ENCODE measurements at places on chromosomes 3 and 15.

DNA sequence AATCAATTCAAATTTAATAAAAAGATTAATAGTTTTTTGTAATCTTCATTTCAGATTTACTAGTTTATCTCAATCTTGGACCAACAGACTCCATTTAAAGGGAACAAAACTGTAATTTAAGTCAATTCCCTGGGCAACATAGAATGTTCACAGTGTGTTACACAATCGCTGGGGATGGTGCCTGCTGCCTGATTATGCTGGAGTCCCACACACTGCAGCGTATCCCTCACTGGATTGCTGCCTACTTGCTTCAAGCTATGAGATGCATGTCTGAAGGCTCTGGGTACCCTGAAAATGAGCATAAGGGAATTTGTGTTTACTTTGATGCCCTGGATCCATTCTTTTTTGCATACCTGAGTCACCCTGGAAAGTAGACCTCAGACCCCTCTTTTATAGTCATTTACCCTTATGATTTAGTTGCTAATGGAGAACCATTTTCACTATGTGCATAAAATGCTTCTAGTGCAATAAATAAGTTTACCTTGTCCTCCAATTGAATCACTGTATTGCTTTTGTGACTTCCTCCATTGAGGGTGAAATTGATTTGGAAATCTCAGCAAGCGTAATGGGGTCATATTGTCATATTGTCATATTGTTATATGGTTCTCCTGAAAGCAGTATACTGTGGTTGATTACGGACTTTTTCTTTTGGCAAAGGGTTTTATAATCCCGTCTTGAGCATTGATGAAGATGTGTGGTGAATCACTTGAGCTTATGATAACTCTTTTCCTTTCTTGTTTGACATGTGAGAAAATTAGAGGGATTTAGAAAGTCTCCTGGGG lies 35.9 kb downstream of the ITPR1 start:
- H3K36me3 ChIP-seq: no peaks in the 10 kb centered on the region
- no peak overlapping the region for H3K4me3 ChIP-seq
- peaks cover 8% of the 10 kb centered on the region for H3K4me1 ChIP-seq
- DNase-seq: no peak
- H3K27ac ChIP-seq: no peak overlapping the region

DNA sequence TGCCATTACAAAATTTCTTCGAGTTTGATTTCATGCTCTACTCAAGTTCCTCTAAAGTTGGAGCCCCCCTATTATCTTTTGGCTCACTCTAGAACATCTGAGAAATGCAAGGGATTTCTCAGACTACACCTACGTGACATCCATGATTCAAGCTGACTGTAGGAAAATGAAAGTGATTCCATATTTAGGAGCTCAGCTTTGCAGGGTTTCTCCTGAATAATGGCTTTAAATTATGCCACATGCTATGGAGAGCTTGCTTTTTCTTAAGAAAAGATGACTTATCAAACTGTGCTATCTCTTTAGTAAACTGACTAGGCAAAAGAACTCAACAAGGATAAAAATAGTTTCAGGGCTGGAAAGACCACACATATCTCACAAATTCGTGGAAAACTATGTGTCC lies 292.1 kb downstream of the LSAMP start:
- H3K36me3 ChIP-seq: no peaks in the 10 kb centered on the region
- no peaks in the 10 kb centered on the region for H3K4me1 ChIP-seq
- H3K27ac ChIP-seq: no peak overlapping the region
- H3K4me3 ChIP-seq: no peak overlapping the region
- H3K27me3 ChIP-seq: no peaks in the 10 kb centered on the region
- no peak for DNase-seq

GRCh38 chr15:82129761-82130160 lies 83.9 kb upstream of the MEX3B start:
- no peaks in the 10 kb centered on the region for H3K27me3 ChIP-seq
- H3K27ac ChIP-seq: no peak overlapping the region
- DNase-seq: no peak
- H3K4me3 ChIP-seq: no peak overlapping the region
- H3K4me1 ChIP-seq: peaks cover 13% of the 10 kb centered on the region

DNA sequence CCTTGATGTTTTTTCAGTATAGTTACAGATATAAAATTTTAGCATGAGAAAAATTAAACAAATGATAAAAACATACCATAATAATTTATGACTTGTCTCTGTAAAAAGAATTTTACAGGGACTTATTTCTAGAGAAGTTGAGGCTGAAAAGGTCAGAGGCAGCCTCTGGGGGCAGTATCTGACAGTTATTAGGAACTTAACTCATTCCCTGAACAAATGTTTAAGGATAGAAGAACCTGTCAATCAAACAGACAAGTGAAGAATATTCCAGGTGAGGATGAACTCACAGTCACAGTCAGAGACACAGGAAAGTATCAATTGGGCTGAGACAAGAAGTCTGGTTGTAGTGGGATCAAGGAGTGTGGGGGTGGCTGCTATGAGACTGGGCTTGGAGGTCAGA lies 7.3 kb downstream of the MYLK start:
- no peak overlapping the region for H3K4me3 ChIP-seq
- no peak overlapping the region for H3K27ac ChIP-seq
- H3K27me3 ChIP-seq: peaks cover 34% of the 10 kb centered on the region
- H3K4me1 ChIP-seq: no peaks in the 10 kb centered on the region
- H3K36me3 ChIP-seq: no peaks in the 10 kb centered on the region

GRCh38 chr3:127448671-127449070 lies 141.9 kb downstream of the TPRA1 start:
- no peak overlapping the region for H3K4me3 ChIP-seq
- H3K27me3 ChIP-seq: peaks cover 6% of the 10 kb centered on the region
- H3K36me3 ChIP-seq: no peaks in the 10 kb centered on the region

- H3K36me3 ChIP-seq: no peaks in the 10 kb centered on the region
- H3K4me3 ChIP-seq: no peak overlapping the region
- H3K27ac ChIP-seq: no peak overlapping the region
- H3K27me3 ChIP-seq: no peaks in the 10 kb centered on the region
- H3K4me1 ChIP-seq: peaks cover 22% of the 10 kb centered on the region
Observed at GRCh38 chr3:16239086-16239770, 25.5 kb downstream of the DPH3 start.

DNA sequence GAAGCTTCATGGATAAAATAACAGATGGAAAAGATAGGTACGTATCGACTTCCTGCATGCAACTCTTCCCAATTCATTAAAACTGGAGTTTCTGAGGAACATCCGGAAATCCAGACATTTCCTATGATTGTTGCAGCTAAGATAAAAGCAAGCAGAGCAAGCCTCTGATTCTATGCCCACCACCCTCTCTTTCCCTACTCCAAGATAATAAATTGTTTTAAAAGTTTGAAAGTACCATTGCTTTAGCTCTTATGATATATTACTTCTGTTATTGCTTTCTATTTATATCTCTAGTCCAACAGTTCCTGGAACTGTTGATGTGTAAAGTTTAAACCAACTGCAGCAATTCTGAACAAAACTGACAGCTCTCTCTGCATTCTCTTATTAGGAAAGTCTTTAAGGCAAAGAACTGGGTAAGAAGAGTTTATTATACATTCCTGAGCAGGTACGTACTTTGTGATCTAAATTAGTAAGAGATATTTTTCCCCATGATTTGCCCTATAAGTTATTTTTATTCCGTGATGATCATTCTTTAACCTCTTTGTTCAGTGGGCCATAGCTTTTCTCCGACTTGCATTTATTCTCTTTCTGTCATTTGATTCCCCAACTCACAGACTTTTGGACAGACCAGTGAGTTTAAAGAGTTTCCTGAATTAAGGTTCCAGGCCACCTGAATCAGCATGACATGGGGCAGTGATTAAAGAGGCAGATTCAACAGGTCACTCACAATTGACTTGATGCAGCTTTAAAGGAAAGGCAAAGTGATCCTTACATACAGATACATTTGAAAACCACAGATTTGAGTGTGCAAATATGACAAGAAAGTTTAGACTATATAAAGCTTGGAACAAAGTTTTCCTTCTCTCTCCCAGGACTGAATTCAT lies 94.2 kb upstream of the THRB start:
- no peaks in the 10 kb centered on the region for H3K4me1 ChIP-seq
- no peaks in the 10 kb centered on the region for H3K36me3 ChIP-seq
- peaks cover 2% of the 10 kb centered on the region for H3K27me3 ChIP-seq
- DNase-seq: no peak
- no peak overlapping the region for H3K27ac ChIP-seq

DNA sequence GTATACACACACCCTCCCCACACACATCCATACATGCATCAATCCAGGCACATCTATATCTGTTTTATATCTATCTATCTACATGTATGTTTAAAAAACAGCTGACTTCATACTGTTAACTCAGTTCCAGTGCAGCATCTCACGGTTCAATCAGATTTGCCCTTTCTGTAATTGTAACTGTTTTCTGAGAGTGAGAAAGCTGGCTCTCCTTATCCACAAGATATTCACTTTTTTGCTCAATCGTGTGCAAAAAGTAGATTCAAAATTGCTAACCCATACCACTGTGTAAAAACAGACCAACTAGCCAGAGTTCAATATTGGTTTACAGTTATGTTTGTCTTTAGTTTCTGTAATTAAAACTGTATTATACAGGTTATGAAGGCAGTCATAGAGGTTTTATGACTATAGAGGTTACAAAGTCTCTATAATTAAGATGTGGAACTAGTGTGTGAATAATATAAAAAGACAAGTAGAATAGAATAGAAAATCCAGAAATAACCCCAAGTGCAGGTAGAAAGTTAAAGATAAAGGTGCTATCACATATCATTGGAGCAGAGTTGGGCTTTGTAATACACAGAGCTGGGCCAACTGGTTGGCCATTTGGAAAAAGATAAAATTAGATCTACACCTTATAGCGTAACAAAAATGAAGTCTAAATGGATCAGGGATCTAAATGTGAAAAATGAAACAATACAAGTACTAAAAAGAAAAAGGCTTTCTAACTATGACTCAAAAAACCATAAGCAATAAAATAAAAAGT lies 20.1 kb upstream of the MCF2L2 start:
- no peak overlapping the region for H3K27ac ChIP-seq
- H3K36me3 ChIP-seq: peaks cover 4% of the 10 kb centered on the region
- peak overlapping the region; percentile 94 for H3K4me3 ChIP-seq
- peaks cover 13% of the 10 kb centered on the region for H3K27me3 ChIP-seq
- no peak for DNase-seq
- peaks cover 24% of the 10 kb centered on the region for H3K4me1 ChIP-seq

DNA sequence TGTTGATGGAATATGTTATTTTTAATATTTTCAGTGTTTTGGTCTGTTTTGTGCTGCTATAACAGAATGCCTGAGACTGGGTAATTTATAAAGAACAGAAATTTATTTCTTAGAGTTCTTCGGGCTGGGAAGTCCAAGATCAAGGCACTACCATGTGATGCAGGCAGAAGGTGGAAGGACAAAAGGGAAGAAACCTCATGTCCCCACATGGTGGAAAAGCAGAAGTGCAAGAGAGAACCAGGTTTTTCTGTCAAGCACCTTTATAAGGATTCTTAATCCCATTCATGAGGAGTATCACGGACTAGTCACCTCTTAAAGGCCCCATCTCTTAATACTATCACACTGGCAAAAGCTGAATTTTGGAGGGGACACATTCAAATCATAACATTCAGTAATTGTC lies 57.9 kb upstream of the EPHB3 start:
- H3K4me3 ChIP-seq: no peak overlapping the region
- no peak for DNase-seq
- H3K4me1 ChIP-seq: no peaks in the 10 kb centered on the region
- no peaks in the 10 kb centered on the region for H3K36me3 ChIP-seq
- peaks cover 47% of the 10 kb centered on the region for H3K27me3 ChIP-seq
